NCI-H526 treated with DMSO at 0.1 percent for 48 hours (cell line): ENCODE measurements at places on chromosomes 5 and 9.

DNA sequence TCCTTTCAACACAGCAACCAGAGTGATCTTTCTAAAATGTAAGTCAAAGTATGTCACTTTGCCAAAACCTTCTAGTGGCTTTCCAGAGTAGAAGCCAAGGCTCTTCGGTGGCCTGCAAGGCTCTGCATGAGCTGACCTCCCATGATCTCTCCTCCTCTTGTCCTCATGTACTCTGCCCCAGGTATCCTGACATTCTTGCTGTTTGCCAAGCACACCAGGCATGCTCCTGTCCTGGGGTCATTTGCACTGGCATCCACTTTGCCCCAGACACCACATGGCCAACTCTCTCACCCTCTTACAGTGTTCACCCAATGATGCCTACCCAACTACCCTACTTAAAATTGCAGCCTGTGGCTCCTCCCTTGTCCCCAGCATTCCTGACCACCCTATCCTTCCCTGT lies 86.3 kb downstream of the ZNF618 start:
- DNase-seq = no peak

DNA sequence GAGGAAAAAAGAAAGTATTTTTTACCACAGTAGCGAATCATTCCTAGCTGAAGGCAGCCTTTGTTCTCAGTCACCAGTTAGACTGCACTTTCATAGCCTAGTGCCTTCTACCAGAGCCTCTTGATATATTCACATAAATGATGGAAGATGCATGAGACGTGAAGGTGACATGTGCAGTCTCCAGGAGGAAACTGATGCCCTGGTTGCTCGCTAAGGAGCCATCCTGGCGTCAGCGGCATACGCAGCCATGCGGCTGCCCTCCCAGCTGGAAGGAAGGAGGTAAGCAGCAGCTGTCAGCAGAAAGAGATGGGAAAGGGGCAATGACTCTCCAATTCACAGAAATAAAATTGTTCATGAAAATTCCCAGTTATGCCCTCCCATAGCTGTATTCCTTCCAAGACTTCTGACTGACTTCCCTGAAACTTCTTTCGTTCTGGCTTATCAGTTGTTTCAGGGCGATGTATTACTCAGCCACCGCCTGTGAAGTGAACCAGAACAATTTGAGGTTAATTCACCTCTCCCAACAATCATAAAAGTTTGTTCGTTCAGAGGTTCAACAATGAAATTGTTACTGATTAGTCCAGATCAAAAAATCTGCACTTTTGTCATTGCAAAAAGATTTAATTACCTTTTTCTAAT lies 331.2 kb downstream of the NR2F1-AS1 start:
- DNase-seq = no peak

DNA sequence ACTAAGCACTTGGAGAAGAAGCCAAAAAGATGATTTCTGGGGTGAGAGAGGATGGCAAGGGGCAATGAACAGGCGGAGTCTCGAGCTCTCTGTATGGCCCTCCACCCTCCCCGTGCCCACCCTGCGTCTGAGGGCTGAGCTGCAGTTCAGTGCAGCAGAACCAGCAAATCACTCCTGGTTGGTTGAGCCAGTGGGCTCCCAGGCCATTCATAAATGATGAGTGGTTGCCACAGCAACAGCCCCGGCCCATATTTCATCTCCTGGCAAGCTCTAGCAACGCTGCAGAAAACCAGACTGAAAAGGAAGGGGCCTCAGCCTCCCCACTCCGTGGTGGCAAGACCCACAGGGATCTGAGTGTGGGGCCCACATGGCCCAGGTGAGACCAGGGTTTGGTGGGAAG lies 93.8 kb upstream of the PPP1R26 start:
- DNase-seq = no peak

DNA sequence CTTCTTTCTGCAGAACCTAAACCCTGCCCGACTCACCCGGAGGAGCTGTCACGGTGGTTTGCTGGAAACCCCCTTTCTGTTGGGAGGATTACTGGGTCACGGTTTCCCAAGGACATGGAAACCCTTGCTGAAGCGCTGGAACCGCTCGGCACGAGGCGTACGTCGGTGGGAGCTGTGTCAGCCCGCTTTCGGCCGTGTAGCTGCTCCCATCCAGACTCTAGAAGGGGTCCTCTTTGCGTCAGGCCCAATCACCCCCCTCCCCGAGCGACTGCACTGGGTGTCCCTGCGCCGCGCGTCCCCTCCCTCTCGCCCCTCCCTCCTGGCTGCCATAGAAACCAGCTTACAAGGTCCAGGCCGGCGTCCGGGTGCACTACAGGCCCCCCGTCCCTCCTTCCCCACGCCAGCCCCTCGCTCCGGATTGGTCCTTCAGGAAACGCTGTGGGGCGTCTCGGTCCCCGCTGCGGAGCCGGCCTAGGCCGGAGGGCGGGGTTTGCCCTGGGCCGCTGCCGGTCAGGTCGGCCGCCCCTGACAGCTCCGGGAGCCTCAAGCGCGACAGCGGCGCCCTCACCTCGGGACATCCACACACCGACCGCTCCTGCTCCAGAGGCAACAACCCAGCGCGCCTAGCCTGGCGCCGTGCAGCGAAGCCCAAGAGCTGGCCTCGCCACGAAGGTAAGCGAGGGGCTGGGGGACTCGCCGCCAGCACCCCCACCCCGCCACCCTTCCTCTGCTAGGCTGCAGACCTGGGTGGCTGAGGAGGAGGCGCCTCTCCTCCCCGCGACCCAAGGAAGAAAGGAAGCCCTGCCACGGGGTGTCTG lies at the start of gene NIM1K:
Gene NIM1K (plus strand): TSS at position 486 of the 818 bp plus-strand sequence. CDS start 53,551 bp downstream, outside the sequence.
- DNase-seq = peak; percentile 65

DNA sequence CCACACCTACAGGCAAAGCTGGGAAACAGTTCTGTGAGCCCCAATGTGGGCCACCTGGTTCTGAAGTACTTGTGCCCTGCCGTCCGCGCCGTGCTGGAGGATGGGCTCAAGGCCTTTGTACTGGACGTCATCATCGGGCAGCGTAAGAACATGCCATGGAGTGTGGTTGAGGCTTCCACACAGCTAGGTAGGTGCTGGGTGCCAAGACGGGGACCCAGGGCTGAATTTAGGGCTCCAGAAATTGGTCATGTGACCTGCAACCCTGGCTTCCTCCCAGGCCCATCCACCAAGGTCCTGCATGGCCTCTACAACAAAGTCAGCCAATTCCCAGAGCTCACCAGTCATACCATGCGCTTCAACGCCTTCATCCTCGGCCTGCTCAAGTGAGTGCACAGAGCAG lies 46.9 kb upstream of the TESK1 start:
- DNase-seq = no peak

DNA sequence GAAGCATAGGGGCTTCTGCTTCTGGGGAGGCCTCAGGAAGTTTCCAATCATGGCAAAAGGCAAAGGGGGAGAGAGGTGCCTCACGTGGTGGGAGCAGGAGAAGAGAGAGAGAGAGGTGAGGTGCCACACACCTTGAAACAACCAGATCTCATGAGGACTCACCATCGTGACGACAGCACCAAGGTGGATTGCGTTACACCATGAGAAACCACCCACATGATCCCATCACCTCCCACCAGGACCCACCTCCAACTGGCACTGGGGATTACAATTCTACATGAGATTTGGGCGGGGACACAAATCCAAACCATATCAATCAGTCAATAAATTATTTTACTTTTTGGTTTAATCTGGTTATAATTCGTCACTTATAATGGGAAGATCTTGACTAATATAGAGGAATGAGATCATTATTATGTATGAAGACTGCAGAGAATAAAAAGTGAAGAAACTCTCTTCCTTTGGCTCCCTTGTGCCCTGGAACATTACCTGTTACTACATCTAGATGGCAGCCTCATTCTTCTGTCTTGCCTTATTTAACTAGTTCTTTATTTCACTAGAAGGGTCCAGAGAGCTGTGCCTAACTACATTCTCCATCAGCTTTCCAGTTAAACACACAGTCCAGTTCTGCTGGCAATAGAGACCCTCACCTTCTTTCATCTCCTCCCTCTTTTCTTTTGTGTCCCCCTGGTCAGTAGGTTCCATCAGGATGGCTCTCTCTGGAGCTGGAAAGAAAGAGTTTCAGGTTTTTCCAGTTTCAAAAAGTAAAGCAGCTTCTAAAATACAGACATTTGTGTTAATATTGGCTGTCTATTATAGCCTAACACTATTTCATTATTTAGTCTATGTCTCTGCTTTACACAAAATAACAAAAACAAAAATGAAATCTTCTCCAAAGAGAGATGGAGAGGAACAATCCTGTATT lies 21.7 kb upstream of the SPINK7 start:
- peak; percentile 6 for DNase-seq

GRCh38 chr9:35835216-35835632 lies 6.2 kb downstream of the TMEM8B start:
- DNase-seq = no peak

DNA sequence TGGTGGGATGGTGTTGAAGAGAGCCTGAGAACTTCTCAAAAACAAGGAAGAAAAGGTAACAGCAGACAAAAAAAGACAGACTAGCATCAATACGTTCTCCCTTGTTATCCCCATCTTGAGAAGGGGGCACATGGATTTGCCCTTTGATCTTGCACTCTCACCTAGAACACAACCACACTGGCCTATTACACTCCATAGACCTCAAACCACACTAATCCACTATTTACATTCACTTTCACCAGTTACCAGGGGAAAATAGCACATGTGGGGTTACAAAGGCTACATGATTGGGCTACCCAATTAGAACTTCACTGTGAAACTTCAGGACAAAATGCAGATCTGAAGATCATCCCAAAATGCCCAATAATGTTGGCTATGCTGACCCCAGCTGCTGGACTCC lies 72.6 kb upstream of the SELENOP start:
- no peak for DNase-seq

DNA sequence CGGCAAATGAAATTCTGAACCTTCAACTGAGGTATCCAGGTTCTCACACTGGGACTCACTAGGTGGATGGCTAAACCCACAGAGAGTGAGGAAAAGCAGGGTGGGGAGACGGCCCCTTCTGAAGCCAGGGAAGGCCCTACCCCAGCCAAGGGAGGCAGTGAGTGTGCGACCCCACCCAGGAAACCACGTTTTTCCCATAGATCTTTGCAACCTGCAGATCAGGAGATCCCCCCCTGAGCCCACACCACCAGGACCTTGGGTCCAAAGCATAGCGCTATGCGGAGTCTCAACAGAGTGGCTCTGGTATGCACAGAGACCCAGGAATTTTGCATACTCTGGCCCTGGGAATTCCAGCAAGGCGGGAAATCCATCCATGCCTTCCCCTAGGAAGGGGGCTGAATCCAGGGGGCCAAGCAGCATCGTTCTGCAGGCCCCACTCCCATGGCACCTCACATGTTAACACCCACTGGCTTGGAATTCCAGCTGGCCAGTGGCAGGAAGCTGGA lies 19.9 kb downstream of the DTWD2 start:
- no peak for DNase-seq

DNA sequence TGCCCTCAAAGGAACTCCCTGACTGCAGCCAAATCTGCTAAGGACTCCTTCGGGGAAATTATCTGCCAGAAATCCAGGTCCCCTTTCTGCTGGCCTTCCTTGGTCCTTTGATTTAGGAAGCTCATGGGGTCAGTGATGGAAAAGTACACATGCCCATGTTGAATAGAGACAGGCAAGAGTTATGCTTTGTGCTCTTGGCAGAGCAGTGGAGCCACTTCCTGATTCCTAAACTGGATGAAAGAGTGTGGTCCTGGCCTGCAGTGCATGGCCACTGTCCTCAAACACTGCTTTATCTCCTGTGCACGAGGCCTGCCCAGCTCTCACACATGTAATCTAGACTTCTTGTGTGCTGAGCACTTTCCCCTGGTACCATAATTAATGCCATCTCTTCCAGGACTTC lies 2.0 kb upstream of the EBF1 start:
- DNase-seq = no peak
